KBM-7 (cell line): ENCODE measurements at places on chromosomes 2 and 18.
A peak's percentile ranks its signal among the peaks of the same experiment; 100 is the strongest.

- peak; percentile 94 for DNase-seq
These were observed at the start of gene C2orf15 for GRCh38 chr2:99141110-99142108. Gene C2orf15, plus strand, starts transcription at chr2:99141707. Its CDS starts 8,852 bp downstream, at chr2:99150559.

- DNase-seq, result no peak
These were observed 191.0 kb downstream of the TCF4 start for GRCh38 chr18:55396979-55397378.

GRCh38 chr2:159998243-159998642 is 64.2 kb downstream of the PLA2R1 start:
- DNase-seq, result no peak

DNA sequence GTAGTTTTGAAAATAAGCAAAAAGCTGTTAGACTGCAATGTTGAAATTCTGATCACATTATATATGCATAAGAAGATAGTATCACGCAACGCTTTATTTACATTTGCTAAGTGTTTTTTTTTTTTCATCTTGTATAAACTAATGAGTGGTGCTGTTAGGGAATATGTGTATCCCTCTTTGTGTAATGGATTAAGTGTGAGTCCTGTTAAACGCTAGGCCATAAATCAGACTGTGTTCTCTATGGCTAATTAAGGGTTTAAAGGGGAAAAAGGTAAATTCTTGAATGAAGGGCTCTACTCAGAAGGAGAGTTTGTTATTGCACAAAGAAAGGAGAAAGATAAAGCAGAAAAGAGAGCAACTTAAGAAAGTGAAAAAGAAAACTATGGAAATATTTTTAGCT is 4.8 kb upstream of the ASXL3 start:
- no peak for DNase-seq

GRCh38 chr2:236569573-236569973 is at the start of gene ACKR3:
Gene ACKR3, plus strand, starts transcription at chr2:236569825. Its CDS starts 10,641 bp downstream, at chr2:236580466.
- no peak for DNase-seq

DNA sequence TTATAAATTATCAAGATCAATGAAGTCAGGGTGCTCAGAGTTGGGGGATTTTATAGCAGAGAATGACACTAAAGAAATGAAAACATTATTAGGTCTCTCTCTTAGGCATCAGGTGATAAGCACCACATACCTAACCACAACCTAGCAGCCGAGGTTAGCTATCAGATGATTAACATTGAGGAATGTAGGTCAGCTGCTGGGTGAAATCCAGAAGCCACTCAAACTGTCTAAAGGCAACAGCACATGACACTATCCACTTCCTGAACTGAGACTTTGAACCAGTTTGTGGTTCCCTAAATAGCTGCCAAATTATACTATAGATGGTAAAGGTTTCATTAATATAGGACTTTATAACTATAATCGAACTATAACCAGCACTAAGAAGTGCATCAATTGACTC is 4.7 kb downstream of the EPG5 start:
- DNase-seq, result peak; percentile 46

- DNase-seq, result no peak
These were observed 123.1 kb downstream of the ARHGAP15 start for GRCh38 chr2:143252138-143252907.

- DNase-seq, result peak; percentile 74
These were observed 47.9 kb downstream of the E2F6 start for GRCh38 chr2:11417946-11418585.

- DNase-seq, result peak; percentile 54
These were observed 10.4 kb upstream of the FAM228A start for GRCh38 chr2:24164416-24164973.

DNA sequence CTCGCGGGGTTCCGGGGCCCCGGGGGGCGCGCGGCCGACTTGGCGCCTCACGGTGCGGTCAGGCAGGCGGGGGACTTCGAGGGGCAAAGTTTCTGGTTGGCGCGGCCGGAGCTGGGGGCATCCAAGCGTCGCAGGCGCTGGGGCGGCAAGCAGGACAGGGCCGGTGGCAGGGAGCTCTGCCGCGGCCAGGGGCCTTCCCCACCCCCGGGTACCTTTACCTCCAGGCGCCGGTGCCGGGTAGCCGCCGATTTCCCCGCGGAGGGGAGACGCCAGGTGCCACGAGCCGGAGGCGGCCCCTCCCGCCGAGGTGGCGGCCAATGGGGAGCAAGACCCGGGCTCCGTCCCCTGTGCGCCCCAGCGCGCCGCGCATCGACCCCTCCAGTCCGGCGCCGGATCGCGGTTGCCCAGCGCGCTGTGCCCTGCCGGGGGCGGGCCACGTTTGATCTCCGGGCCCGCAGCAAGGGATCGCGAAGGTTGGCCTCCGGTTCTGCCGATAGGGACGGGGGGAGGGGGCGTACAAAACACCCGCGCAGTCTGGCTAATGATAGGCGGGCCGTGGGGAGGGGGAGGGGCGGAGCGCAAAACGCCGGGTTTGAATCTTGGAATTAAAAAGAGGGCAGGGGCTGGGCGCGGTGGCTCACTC is at the start of gene ST8SIA5:
ST8SIA5 (minus strand) TSS at position 495 of the 643 bp plus-strand sequence. CDS start 545 bp downstream, outside the sequence.
- no peak for DNase-seq

DNA sequence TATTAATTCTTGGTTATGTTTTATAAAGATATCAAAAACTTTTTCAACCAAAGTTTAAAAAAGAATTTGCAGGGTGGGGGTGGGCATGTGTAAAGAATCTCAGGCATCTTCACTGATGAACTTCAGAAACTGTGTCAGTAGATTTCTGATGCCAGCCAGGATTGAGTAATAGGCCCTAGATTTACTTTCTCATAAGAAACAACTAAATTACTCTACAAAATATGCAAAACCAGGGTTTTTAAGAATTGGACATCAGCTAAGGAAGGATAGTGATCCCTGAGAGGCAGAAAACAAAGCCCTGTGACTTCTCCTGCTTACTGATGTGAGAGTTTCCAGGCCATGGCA is 11.9 kb upstream of the IL1R1 start:
- DNase-seq, result no peak

- DNase-seq, result no peak
These were observed 6.5 kb upstream of the LGALSL start for GRCh38 chr2:64447317-64448040.

GRCh38 chr2:14363976-14364375 is 268.5 kb upstream of the LRATD1 start:
- no peak for DNase-seq

- DNase-seq, result no peak
These were observed 130.1 kb downstream of the SMAD7 start for GRCh38 chr18:48820483-48821250.

- DNase-seq, result no peak
These were observed 11.3 kb upstream of the SFXN5 start for GRCh38 chr2:73082523-73083410.

DNA sequence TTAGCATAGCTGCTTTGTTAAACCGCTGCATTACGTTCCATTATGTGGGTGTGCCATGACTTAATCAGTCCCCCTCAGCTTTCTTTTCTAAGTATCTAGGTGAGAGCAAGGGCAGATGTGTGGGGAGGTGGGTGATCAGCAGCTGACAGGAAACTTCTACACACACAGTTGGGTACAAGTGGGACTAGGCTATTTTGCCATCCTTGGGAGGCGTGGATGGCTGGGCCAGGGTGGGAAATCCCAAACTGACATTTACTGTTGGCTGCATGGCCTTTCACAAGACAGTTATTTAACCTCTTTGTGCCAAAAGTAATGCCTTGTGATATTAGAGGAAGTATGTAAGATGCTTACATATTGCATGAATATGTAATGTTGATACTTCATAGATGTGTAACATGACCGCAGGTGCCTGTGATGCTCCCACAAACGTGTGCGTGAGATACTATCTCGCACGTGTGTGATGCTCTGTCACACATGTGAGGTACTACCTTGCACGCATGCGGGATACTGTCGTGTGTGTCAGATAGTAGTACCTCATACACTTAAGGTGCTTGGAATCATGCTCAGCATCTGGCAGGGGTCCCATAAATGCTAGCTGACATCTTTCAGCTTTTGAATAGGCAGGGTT is 314.5 kb downstream of the PRKCE start:
- DNase-seq, result no peak

GRCh38 chr2:239101071-239101470 is 253.2 kb downstream of the TWIST2 start:
- no peak for DNase-seq

GRCh38 chr2:240803191-240803590 is 16.8 kb downstream of the KIF1A start:
- no peak for DNase-seq

GRCh38 chr2:236179236-236180075 is 11.3 kb upstream of the GBX2 start:
- no peak for DNase-seq

GRCh38 chr18:9848170-9848879 is 37.4 kb upstream of the TXNDC2 start:
- DNase-seq, result no peak

GRCh38 chr2:96952976-96953610 is 33.3 kb downstream of the FAM178B start:
- no peak for DNase-seq

GRCh38 chr2:224687156-224687555 is 29.0 kb downstream of the CCDC195 start:
- no peak for DNase-seq

- peak; percentile 26 for DNase-seq
These were observed 39.0 kb upstream of the SIX3 start for GRCh38 chr2:44902217-44903137.
